GM23248 (cell line): ENCODE measurements at places on chromosomes 2 and 18. TPM values are rescaled to one million over a fixed set of nuclear protein-coding genes. Genes with fewer than 3 reads are reported as not detected.

Gene NETO1
- not detected in 2 replicates for total RNA-seq

Gene STEAP3
- total RNA-seq = 29.5 and 30.5 TPM in 2 replicates

- no peak for DNase-seq
Observed at GRCh38 chr2:235520787-235521186, 26.9 kb downstream of the AGAP1 start.

Gene PLEK
- not detected in 2 replicates for total RNA-seq

Gene RAB6C
- not detected in 2 replicates for total RNA-seq

DNA sequence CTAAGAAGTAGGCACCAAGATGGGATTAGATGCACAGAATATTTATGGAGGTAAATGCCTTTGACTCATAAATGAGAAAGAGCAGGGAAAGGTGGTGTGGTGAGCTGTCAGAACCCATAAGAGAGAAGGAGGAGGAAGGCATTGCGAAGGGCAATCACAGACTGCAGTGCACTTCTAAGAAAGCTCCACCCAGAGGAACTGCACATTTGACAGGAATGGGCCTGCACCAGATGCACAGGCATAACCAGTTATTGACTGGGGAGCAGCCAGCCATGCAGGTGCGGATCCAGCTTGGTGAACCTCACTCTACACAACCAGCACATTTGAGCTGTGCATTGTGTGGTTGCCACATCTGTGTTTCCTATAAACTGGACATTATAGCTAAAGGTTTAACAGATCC lies 62.2 kb upstream of the L3MBTL4 start:
- no peak for DNase-seq

DNA sequence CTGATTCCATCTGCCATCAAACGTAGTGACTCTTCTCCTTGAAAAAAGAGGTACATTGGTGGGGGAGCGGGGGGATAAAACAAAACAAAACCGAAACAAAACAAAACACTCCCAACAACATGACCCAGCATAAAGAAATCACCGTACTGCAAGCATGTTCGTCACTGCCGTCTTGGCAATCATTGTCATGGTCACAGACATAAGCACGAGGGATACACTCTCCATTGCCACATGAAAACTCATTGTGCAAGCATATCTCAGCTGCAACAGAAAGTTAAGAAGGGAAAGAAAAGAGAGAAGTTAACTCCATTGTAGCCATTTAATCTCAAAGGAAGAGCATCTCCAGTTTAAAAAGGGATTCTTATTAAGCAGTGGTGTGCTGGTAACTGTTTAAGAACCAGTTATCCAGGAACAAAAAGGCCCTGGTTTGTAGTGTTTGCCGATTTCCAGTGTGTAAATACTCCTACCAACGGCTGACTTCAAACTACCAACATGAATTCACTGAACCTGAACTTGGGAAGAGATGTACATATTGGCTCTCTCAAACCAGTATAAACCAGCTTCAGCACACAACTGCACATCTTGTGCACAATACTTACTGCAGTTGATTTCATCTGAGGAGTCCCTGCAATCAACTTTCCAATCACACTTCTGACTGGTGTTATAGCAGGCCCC lies 68.2 kb downstream of the LRP2 start:
- DNase-seq = no peak

Gene IRS1
- total RNA-seq = 18.8 TPM in 2 replicates

DNA sequence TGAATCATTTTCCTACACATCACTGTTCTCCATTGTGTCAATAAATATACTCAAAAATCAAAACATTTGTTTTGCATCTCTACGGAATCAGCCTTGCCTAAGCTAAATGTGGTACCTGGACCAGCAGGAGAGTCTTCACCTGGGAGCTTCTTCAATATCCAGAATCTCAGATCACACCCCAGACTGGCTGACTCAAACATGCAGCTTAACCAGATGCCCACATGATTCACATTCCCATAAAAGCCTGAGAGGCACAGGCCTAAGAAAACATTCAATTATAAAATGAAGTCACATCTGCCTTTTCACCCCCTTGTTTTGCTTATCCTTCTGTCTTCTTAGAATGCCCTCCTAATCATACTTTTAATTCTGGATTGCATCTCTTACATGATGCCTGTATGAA lies 1045.5 kb upstream of the NXPH2 start:
- DNase-seq = no peak

DNA sequence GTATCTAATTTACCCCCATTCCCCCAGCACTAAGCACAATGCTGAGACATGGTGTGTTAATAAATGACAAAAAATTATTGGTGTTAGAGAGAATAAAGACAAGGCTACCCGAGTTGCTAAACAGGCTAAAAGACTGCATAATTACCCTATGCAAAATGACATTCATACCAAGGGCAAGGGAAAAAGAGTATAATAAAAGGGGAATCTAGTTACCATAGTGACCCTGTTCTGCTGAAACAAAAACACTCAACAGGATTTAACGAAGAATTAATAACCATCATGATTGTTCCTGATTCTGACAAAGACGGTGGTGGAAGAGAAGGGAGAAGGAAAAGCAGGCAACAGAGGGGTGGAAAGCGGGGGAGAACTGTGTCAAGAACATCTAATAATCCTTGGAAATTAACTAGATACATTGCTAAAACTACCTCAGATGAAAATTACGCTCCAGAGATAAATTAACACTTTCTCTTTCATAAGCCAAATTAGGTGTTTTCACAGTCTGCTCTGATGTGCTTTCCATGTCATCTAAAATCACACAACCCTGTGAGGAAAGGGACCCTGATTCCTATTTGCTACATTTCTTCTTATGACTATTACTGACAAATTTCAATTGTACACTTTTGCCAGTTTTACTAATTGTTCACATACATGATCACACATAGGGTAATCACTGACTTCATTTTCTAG lies 25.5 kb downstream of the TTR start:
- no peak for DNase-seq

Gene ANKRD53
- total RNA-seq = not detected in 2 replicates

DNA sequence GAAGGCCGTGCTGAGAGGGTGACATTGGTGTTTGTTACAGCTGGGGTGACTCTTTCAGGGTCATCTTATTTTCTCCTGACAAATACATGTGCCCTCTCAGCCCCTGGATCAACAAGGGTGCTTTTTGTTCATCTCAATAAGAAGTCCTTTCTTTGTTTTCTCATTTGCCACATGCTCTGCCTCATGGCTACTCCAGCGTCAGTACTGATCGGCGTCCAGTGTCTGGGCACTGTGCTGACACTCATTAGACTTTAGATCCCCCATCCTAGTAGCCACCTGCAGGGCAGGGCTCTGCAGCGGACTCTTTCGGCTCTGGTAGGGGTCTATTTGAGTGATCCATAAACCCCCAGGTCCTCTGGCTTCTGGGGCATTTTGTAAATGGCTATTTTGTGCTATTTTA lies 38.4 kb downstream of the NPPC start:
- no peak for DNase-seq

- no peak for DNase-seq
Observed at GRCh38 chr2:201139836-201140604, 24.1 kb downstream of the CFLAR start.

DNA sequence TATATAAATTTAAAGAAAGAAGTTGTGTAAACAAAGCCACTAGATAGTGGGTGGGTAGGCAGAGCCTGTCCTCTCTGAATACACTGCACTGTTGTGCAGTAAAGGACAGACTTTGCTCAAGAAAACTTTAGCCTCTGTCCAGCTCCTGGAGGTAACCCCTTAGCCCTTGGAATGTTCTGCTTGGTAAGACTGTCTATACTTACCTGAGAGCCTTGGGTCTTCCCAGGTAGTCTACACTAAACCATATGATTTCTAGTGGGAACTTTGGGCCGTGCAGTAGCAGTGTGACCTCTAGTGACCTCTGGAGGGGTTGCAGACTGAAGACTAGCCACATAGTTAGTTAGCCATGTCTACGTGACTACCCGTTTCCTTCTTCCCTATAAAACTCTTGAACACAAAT lies 678.3 kb upstream of the NRXN1 start:
- no peak for DNase-seq

Gene OSBPL6
- 6.3 and 8.9 TPM in 2 replicates for total RNA-seq

Gene TPRKB
- total RNA-seq = 20.1 and 24.4 TPM in 2 replicates

Gene IL1RN
- 2.4 TPM in 1 of 2 replicates, not detected in the other for total RNA-seq

DNA sequence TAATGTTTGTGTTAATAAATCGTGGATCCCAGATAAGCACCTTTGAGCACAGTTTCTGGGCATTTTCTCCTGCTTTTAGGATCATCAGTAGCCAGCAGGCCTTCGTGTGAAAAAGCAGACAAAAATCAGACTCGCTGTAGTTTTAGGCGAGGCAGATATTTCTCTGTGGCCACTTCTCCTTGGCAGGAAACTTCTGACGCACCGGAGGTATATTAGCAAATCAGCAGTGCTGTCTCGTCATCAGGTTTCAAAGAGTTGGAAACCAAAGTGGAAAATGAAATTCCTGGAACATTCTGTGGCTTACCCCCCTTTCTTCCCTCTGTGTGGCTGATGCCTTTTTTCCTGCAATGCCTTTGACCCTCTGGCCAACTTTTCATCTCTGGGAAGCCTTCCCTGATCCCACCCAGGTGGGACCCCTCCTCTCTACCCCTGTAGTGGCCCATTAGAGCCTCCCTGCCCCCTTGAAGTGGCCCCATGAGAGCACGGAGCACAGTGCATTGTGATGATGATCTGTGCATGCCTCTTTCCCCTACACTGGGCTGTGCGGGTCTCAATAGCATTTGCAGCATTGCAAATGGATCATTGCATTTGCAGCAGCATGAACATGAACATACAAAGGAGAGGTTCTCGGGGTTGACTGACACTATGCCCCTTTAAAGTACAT lies 93.3 kb downstream of the RNF144A start:
- peak; percentile 93 for DNase-seq

GRCh38 chr2:205723179-205723578 lies 40.9 kb downstream of the NRP2 start:
- peak; percentile 56 for DNase-seq

DNA sequence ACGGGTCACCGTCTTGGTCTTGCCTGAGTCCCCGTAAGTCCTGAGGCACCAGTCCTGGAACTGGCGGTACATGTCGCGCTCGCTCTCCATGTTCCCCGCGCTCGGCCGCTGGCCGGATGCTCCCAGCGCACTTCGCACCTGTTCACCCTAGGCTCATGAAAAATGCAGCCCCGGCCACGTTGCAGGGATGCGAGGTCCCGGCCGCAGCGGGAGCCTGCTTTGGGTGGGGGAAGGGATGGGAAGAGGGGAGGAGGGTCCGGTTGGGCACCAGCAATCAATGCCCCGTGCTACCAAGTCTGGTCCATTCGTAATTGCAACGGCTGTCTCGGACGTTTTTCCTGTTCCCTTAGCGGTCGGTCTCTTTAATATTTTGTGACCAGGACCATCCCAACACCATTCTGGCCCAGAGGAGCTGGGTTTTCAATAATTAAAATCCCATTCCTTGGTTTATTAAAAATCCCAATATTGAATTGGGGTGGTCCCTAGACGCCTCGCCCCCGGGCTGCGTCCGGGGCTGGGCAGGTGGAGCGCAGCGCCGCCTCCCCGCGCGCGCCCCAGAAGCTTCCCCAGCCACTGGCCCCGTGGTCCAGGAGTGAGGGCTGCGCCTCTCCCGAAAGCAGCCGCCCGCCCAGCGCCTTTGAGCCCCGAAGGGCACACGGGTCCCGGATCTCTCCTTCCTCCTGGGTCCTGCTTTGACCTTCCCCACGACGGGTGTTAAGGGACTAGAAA lies 1.4 kb downstream of the NOL4 start:
- DNase-seq = peak; percentile 9

- DNase-seq = peak; percentile 23
Observed at GRCh38 chr18:55247032-55247431, 287.8 kb upstream of the CCDC68 start.

GRCh38 chr2:118773826-118774225 lies 73.6 kb downstream of the EN1 start:
- no peak for DNase-seq

DNA sequence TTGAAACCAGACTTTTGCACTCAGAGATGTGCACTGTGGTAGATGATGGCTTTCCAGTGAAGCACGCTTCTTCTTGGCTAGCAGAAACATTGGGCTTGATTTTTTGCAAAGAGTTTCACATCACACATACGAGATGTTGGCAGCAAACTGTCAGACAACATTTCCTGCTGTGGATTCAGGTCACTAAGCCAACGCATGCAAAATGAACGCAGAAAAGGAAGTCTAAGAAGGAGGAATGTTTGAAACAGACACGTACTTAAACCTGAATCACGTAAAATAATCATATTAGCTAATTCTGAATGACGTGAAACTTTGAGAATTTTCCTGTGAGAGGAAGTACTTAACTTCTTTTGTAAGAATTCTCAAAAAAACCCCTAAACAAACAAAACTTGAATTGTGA lies 88.1 kb downstream of the EPB41L3 start:
- DNase-seq = no peak

GRCh38 chr2:162382278-162382677 lies 38.3 kb downstream of the GCA start:
- no peak for DNase-seq

- no peak for DNase-seq
Observed at GRCh38 chr18:5998166-5998881, 103.0 kb upstream of the TMEM200C start.

DNA sequence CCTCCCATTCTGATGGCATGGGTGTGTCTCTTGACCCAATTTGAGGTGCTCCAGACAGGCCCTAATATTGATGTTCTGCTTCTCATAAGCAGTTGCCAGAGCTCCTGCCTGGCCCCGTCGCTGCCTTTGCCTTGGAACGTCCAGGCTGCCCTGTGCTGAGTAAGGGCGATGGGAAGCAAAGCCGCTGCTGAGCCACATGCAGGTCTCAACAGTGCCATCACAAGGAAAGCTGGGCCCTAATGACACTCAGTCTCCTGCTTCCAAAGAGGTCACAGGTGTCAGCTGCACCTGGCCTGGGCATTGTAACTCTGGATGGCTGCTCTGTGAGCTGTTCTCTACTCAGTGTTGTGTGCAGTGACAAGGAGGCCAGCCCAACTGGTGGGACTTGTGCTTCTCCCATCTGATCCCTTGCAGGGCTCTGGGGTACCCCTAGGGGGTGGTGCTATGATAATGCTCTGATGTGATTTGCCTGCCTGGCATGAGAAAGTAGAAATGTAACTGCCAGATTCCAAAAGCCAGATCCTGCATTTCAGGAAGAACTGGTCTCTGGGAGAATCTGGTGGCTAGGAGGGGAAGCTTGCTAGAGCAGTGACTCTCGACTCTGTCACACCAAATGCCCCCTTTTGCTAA lies 8.7 kb downstream of the TTC39C start:
- DNase-seq = no peak

Gene ASB18
- total RNA-seq = not detected in 2 replicates

- peak; percentile 24 for DNase-seq
Observed at GRCh38 chr2:119671016-119671415, 8.0 kb upstream of the TMEM177 start.

DNA sequence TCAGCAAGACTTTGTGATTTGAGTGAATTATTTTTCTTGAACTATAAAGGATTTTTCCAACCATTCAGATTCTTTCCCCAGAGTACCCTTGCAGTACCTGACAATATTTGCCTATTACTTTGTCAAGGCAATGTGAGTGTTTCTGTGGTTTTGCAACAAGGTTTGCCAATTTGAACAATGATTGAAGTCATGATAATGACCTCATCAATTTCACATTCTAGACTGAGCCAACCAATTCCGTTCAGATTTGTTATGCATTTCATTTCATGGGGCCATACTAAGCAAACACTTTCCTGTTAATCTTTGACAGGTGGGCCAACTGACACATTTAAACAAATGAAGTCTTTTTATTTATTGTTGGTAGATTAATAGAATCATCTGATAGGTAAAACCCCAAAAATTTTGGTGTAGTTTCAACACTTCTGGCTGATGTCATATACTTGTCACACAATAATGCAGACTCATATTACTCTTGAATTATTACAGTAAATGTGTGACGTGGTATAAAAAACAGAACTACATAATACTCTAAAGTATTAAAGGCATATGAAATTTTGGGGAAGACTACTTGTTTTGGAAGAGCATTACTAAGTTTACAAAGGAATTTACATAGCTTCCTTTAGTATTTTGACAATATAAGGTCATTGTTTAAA lies 526.4 kb downstream of the DPP10 start:
- DNase-seq = no peak
